Activated T-helper 1 cell treated with Interleukin-2 at 50 U/mL for 16 hours (primary cell): ENCODE measurements at places on chromosomes 16 and 17.

DNA sequence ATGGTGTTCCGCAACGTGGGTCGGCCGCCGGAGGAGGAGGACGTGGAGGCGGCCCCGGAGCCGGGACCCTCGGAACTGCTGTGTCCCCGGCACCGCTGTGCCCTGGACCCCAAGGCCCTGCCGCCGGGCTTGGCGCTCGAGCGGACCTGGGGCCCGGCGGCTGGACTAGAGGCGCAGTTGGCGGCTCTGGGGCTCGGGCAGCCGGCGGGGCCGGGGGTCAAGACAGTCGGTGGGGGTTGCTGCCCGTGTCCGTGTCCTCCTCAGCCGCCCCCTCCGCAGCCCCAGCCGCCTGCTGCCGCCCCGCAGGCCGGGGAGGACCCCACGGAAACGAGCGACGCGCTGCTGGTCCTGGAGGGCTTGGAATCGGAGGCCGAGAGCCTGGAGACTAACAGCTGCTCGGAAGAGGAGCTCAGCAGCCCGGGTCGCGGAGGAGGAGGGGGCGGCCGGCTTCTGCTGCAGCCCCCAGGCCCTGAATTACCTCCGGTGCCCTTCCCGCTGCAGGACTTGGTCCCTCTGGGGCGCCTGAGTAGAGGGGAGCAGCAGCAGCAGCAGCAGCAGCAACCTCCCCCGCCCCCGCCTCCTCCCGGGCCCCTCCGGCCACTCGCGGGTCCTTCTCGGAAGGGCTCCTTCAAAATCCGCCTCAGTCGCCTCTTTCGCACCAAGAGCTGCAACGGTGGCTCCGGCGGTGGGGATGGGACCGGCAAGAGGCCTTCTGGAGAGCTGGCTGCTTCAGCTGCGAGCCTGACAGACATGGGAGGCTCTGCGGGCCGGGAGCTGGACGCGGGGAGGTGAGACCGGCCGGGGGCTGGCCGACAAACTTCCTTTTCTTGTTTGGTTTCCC is 821 bp downstream of the SOCS7 start:
- no peak for DNase-seq

DNA sequence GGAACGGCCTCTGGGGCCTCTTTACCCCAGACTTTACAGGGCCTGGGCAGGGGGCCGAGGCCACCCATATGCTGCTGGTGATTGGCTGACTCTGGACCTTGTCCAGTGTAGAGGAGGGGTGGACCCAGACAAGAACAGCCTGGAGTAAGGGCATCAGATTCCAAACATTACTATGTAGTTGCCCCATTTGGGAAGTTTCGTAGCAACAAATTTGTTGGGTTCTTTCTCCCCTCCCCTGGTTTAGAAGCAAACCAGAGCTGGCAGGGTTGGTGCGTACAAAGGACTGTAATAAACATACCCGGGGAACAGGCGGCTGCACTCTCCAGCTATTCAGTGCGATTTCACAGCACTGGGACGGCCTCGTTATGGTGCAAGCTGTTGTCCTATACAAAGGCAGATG is 145.5 kb downstream of the NTN1 start:
- no peak for DNase-seq

DNA sequence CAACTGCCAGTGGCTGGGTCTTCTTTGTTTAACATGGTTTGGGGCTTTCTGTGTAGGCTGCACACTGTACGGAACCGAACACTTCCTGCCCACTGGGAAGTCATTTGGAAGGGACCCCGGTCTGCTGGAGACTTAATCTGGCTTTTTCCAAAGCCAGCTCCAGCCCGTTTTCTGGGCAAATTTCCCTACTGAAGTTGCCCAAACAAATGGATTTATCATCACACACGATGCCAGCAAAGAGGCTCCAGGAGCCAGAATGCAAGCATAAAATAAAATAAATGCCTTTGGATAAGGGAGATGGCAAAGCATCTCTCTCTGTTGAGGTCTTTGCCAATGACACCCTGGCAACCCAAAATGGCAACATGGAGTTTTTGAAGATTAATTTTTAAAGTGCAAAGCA is 259.9 kb upstream of the IRX3 start:
- no peak for DNase-seq

DNA sequence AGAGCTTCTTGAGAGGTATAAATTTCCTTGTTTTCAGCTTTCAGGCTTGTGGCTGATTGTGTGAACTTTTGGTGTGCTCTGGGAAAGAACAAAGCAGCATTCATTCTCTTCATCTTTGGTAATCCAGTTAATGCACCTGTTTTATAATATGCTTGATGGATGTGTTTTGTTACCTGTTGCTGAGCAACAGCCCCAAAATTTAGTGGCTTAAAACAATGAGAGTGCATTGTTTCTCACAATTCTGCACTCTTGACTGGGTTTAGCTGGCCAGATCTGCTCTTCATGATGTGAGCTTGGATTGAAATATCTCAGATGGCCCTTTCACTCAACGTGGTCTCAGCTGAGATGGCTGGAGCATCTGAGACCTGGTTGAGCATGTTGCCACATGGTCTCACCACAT is 58.7 kb upstream of the NOL11 start:
- DNase-seq, result no peak

DNA sequence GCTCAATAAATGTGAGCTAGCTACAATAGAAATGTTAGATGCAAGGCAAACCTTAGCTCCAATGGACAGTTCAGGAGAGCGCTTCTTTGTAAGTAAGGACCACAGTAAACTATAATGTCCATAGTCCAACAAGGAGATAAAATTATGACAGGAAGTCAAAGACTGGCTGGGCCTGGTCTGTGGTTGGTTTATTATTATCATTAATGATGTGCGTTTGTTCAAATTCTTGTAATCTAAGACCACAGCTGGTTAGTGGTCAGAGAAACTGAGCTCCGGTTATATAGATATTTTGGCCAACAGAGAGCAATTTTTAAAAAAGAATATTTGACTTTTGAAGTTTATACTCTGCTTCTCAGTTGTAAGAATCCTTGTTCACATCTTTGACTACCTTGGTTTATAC is 4.7 kb upstream of the CMTM2 start:
- no peak for DNase-seq

DNA sequence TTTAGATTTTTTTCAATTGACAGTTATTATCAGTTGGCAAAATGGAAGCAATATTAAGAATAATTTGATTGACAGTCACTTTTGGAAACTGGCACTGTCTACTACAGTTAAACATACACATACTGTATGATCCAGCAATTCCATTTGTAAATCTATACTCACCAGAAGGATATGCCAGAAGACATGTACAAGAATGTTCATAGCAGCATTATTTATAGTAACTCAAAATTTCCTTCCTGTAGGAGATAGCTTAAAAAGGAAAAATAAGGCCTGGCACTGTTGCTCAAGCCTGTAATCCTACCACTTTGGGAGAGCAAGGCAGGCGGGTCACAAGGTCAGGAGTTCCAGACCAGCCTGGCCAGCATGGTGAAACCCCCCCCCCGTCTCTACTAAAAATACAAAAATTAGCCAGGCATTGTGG is 89.3 kb downstream of the VMP1 start:
- DNase-seq, result no peak

GRCh38 chr17:48722915-48723422 is at the start of gene PRAC2:
Gene PRAC2 (plus strand): TSS chr17:48723185. CDS start chr17:48724411, 1,226 bp downstream.
- DNase-seq, result no peak

GRCh38 chr16:30888856-30889499 is 4.9 kb downstream of the BCL7C start:
- DNase-seq, result no peak

DNA sequence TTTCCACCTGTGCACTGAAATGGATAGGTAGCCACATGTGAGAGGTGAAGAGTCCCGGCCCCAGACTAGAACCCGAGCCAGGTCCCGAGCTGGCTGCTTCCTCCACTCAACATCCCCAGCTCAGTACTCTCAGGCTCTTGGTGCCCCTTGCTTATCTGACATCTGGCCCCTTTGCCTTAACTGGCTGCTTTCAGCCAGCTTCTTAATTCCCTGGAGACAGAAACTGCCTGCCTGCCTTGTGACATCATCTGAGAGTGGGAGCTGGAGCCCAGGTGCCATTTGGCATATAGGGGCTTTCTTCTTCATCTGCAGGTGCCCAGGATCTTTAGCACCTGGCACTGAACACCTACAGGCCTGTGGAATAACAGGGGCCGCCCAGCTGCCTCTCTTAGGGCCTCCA is 8.9 kb downstream of the CHAD start:
- DNase-seq, result no peak

DNA sequence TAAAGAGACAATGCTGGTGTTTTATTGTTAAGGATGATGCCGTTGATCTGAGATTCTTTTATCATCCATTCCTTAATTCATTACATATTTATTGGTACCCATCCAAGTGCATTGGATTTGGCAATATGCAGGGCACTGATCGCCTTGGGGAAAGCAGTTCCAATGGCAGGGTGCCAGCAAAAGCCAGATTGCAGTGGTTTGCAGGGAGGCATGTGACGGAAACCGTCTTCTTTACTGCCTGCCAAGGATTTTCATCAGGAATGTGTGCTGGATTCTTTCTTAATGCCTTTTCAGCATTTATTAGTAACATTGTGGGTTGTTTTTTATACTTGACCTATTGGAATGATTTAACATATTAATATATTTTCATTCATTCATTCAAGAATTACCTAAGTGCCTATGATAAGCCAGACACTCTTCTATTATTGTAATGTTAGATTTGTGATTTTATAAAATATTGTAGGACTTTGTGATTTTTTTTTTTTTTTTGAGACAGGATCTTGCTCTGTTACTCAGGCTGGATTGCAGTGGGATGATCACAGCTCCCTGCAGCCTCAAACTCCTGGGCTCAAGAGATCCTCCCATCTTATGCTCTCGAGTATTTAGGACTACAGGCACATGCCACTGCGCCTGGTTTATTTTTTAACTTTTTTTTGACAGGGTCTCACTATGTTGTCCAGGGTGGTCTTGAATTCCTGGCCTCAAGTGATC is 93.4 kb upstream of the TNRC6A start:
- no peak for DNase-seq

DNA sequence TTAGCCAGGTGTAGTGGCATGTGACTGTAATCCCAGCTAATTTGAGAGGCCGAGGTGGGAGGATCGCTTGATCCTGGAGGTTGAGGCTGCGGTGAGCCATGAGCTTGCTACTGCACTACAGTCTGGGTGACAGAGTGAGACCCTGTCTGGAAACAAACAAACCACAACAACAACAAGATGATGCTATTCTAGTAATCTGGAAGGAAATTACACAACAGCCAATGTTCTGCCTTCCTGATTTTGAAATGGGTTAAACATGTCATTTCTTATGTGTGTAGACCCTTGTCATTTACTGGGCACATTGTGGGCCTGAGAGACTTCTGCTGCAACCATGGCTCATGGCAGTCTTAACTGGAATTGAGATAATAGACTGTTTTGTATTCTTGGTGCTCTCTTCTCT is 5.9 kb downstream of the COQ7 start:
- DNase-seq, result no peak

DNA sequence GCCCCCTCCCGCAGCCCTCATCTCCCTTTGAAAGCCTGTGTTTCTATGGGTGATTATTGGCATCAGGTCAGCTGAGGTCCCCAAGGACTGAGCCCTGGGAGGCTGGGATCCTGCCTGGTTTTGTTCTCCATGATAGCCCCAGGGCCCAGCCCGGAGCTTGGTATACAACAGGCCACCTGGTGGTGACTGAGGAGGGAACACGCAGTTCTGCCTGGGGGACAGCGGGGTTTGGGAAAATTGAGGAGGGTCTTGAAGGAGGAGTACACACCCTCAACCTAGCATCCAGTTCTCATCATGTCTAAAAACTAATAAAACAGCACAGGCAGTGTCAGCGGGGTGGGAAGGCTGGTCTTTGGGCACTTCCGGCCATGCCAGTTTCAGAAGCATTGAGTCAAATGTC is 335.1 kb downstream of the CPPED1 start:
- no peak for DNase-seq

- DNase-seq, result no peak
Observed at GRCh38 chr16:51172368-51172767, 21.3 kb upstream of the SALL1 start.

DNA sequence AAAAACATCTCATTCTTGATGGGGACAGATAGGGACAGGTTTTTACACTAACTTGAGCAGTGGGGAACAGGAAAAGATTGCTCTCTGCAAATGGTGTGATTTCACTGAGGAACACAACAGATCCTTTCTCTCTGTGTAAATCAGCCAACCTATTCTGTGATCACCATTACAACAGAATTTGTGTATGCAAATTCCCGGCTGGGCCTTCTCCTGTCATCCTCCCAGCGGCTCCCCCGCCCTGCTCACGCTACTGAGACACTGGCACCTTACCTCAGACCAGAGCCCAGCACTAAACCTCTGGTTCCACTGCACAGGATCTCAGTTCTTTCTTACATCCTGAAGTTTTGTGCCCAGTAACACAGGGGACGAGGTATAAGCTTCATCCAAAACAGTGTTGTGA is 97.0 kb upstream of the FA2H start:
- DNase-seq, result no peak

DNA sequence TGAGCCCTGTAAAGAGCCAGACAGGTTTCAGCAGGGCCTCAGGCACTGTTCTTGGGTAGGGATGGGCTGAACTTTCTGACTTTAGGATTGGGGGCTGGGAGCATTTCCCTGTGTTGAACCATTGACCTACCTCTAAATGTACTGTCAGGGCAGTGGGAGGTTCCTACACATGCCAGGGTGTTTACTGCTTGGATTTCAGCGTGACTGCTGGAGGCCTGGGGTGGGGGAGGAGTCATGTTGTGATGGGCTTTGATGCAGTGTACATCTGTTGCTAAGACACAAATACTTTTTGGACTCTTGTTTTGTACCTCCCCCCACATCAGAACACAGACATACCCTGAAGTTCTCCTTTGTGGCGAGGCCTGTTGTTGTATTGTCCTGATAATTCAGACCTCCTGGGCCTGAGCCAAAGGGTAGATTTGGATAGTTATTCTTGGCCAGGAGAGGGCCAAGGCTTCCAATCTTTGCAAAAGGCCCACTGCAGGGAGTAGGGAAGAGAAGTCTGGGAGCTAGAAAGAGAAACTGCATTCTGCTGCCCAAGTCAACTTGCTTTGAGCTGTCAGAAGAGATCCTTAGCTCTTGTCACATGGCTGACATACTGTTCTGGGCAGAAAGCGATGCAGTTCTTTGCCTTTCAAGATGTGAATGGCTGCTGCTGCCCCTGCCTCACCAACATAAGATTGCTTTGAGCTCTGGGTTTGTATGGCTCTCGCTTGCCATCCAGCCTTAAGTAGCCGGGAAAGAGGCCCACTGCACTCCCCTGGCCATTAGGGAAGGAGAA is 3.7 kb downstream of the NFE2L1 start:
- no peak for DNase-seq

GRCh38 chr17:29958947-29959657 is 17.7 kb downstream of the EFCAB5 start:
- no peak for DNase-seq

- DNase-seq, result no peak
Observed at GRCh38 chr17:17590883-17591354, 589 bp downstream of the PEMT start.
